HEK293T (cell line): ENCODE measurements at places on chromosomes 6 and 20.

DNA sequence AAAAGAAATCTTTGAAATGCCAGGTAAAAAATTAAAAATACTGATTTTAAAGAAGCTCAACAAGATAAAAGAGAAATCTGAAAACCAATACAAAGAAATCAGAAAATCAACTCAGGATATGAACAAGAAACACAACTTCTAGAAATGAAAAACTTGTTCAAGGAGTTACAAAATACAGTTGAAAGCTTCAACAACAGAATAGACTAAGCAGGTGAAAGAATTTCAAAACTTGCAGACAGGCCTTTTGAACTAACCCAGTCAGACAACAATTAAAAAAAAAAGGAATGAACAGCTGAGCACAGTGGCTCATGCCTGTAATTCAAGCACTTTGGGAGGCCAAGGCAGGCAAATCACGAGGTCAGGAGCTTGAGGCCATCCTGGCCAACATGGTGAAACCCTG lies 57.8 kb downstream of the PDSS2 start:
- no peak for DNase-seq

- DNase-seq: no peak
These were observed 86.7 kb upstream of the NAA20 start for GRCh38 chr20:19930426-19930825.

DNA sequence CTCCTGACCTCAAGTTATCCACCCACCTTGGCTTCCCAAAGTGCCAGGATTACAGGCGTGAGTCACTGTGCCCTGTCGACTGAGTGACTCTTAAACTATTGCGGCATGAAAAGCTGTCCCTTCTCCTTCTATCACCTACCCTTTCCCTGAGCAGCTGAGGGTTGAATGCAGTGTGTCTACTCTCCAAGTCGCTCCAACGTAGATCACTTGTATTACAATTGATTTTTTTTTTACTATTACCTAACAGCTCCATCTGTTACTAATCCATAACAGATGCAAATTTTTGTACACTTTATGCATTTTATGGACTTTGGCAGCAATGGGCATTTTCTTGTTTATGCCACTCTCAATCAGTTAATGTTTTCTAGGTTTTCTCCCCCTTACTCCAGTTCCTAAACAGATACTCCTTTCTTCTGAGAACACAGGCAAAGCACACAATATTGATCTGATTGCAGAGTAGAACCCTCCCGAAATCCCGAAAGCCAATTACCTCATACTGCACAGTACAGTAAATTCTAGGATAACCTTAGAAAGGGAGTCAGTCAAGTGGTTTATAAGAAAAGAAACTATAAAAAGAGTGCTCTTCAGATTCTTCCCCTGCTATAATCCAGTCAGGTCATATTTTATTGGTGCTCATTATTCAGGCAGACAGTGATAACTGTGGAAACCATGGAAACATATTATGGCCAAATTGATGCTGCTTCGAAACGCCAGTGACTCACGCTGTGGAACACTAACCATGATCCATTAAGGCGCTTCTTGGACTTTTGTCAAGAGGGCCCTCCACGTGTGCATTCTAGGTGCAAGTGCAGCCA lies 273.0 kb downstream of the ADGB start:
- peak; percentile 40 for DNase-seq

DNA sequence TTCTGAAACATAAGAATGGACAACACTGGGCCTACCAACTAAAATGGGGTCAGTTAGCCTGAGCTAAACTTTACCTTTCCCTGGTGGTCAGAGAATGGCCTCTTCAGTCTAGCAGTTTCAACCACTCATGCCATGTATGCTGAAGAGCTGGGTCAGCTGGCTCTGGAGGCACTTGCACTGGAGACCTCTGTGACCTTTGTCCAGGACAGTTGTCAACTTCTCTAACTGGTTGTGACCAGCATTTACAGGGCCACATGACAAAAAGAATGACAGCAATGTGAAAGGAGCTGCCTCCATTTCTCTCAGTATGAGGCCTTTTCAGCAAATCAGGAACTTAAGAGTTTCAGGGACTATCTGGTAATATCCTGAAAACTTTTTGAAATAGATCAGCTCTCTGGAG lies 59.9 kb upstream of the TMEM30A start:
- DNase-seq: no peak

DNA sequence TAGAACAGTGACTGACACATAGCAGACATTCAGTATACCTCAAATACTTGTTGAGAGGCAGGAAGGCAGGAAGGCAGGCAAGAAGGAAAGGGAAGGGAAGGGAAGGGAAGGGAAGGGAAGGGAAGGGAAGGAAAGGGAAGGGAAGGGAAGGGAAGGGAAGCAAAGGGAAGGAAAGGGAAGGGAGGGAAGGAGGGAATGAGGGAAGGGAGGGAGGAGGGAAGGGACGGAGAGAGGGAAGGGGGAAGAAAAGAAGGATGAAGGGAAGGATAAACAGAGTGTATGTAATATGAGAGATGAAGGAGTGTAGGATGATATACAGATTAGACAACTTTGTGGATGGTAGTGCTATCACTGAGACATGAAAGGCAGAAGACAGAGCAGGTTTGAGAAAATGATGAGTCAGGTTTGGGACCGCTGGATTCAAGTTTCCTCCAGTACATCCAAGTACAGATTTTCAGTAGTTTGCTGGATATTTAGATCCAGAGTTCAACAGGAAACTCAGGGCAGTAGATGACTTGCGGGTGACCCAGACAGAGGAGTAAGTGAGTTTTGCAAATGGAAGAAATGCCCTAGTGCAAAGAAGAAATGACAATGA lies 85.9 kb downstream of the MAFB start:
- DNase-seq: no peak

DNA sequence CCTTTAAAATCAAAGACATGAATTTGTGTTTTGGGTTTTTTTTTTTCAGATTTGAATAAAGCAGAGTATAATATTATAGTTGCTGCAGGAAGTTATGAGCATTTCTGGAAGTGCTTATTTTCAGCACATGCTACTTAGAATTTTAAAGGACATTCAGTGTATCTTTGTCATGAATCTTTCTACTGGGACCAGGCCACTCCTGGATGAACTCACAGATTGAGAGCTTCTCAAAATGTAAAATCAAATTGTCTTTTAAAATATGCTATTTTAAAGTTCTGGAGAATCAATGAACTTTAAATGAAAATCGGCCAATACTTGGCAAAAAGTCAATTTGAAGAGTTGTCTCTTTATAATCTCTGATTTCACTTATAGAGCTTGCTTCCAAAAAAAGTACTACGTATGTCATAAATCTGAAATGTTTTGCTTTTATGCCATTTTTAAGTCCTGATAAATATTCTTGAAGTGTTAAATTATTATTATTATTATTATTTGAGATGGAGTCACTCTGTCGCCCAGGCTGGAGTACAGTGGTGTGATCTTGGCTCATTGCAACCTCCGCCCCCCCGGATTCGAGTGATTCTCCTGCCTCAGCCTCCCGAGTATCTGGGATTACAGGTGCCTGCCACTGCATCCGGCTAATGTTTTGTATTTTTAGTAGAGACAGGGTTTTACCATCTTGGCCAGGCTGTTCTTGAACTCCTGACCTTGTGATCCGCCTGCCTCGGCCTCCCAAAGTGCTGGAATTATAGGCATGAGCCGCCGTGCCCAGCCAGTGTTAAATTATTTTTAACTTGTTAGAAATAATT lies 175.7 kb upstream of the AKAP12 start:
- DNase-seq: no peak

DNA sequence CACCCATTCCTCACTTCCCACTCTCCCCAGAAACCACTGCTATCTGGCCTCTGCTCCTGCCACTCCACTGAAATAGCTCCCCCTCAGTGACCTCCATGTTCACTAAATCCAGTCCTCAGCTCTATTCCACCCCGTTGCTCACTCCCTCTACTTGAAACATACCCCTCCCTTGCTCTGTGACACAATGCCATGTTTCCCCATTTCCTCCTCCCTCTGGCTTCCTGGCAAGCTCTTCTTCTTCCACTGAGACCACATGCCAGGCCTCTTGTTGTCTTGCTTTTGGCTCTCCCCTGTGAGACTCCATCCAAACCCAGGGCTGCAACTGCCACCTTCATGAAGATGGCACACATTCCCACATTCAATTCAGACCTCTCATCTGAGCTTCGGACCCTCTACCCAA lies 13.9 kb downstream of the TMEM151B start:
- no peak for DNase-seq

DNA sequence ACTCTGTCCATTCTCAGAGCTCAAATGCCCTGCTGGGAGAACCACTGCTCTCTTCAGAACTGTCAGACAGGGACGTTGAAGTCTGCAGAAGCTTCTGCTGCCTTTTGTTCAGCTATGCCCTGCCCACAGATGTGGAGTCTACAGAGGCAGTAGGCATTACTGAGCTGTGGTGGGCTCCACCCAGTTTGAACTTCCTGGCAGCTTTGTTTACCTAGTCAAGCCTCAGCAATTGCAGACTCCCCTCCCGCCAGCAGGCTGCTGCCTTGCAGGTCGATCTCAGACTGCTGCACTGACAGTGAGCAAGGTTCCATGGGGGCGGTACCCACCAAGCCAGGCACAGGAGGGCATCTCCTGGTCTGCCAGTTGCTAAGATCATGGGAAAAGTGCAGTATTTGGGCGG lies 21.8 kb upstream of the UFL1 start:
- DNase-seq: no peak

- DNase-seq: no peak
These were observed 706.1 kb downstream of the KIF16B start for GRCh38 chr20:15866916-15867730.

- no peak for DNase-seq
These were observed 2.2 kb downstream of the TAF4 start for GRCh38 chr20:62063315-62063980.

GRCh38 chr20:50141811-50142561 lies 11.5 kb downstream of the PEDS1 start:
- DNase-seq: no peak

GRCh38 chr6:16434885-16435284 lies 196.5 kb downstream of the GMPR start:
- no peak for DNase-seq

DNA sequence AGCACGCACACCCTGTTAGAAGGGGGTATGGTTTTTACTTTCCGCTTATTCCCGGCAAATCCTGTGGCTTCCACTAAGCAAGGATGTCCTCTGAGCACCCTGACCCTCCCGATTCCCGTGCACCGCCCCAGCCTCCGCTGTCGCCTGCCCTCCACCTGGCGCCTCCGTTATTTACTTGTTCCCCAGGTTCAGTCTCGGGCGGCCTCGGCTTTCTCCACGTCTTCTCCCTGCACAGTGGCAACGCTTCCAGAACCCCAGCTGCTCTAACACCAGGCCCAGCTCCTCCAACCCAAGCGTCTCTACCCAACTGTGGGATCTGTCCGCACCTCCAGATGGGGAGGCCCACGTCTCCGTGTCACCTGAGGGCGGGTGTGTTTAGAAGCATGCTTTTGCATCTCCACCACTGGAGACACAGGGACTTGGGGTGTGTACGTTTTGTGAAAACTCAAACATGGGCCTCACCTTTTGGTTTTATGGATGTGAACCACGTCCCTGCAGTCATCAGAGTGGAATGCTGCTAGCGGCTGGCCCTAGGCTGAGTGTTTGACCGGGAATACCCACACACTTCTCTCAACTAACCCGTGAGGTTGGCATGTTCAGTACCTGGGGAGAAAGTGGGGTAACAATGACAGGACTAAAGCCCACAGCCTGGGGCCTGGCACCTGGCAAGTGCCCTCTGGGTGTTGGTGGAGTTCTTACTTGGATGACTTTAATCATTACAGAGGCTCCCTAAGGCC lies 79.9 kb downstream of the THBS2 start:
- DNase-seq: no peak

DNA sequence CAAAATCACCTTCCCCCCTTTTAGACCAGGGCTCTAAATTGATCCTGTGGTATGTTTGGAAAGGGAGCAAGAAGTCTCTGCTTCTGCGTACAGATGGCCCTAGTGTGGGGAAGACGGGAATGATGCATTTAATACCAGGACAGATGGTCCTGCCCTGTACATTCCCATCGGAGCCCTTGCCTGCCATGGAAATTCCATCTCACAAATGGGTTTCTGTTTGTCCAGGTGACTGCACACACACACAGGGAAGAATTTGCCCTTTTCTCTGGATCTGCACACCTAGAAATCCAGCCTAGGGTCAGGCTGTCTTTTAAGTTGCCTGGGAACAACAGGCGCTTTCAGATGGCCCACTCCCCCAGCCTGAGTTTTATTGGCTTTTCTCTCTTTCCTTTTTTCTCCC lies 1.3 kb downstream of the MAS1 start:
- DNase-seq: no peak

DNA sequence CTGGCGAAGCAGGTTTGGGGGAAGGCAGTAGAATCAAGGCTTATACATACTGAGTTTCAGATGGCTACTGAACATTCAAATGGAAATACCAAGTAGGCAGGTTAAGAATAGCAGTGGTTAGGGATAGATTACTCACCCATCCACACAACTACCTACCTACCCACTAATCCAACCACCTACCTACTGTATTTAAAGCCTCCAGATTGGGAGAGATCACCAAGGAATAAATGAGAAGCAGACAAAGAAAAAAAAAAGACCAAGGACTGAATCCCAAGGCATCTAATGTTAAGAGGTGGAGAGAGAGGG lies 68.3 kb upstream of the SMIM29 start:
- DNase-seq: no peak

GRCh38 chr20:43536817-43537440 lies 21.9 kb upstream of the SGK2 start:
- no peak for DNase-seq

GRCh38 chr6:117733341-117733740 lies 58.1 kb downstream of the NUS1 start:
- DNase-seq: no peak

- no peak for DNase-seq
These were observed 6.0 kb upstream of the FOXC1 start for GRCh38 chr6:1603708-1604107.

DNA sequence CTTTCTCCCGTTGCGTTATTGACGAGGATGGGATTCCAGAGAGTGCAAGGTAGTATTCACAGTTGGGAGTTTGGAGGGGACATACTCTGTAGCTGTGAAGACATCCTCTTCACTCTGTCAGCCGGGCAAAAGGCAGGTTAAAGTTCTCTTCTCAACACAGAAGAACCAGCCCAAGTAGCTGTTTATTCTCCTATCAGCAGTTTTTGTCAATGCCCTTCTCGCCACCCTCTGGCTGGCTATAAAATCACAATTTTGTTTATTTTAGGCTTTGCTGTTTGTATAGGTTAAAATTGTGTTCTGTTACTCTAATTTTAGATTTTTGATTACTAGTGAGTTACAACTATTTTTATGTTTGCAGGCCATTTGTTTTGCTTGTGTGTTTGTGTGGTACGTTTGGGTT lies 37.9 kb upstream of the MAS1 start:
- DNase-seq: no peak

DNA sequence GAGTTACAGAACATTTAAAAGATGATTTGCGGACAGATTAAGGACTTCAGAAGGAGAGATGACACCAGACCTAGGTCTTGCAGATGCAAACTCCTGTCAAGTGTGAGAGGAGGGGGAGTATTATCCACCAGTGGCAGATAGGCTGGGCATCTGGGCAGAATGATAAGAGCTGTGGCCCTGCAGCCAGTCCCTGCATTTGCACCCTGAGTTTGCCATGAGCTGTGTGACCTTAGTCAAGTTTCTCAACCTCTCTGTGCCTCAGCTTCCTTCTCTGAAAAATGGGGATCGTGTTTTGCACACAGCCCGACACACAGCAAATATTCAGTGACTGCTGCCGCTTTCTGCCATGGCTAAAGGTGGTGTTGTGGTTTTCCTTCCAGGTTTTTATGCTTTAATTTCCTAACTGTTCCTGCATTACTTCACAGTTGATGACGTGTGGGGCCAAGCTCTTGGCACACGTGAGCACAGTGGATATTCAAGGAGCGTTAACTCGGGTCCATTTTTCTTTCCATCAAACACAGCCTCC lies 516.2 kb downstream of the CDH26 start:
- DNase-seq: no peak

GRCh38 chr6:11245381-11246256 lies 13.2 kb upstream of the NEDD9 start:
- DNase-seq: no peak
